Activated naive CD4-positive, alpha-beta T cell treated with anti-CD3 and anti-CD28 coated beads, Interleukin-2, amount 50 U/mL, for 72 hours (primary cell): ENCODE measurements at places on chromosomes 5 and 9. TPM values are rescaled to one million over a fixed set of nuclear protein-coding genes. Genes with fewer than 3 reads are reported as not detected.

PCDHGC4 gene
- not detected for total RNA-seq

- DNase-seq = peak; percentile 27
Measured at GRCh38 chr9:34884747-34885189, 73.3 kb upstream of the PHF24 start.

DNA sequence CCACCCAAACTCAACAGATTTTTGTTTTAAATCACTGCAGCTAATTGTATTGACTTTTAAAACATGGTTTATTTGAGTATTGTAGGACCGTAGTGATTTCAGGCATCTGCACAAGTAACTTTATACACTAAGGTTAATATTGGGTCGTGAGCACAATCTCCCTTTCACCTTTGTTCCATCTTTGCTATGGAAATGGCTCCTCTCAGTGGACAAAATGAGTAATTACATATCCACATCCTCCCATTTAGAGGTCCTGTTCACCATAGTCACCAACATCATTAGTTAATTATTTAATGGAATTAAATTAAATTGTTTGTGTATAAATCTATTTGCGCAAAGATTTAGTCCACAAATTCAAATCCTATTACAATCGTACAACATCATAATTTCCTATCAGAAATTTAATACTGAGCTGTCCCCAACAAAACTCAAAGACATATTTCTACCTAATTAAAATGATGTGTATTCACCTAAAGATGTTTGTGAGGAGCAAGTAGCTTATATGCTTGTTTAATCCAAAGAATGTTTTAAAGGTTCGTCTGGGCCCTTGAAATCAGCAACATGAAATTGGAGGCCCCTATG, 173.0 kb upstream of the DAPK1 start:
- no peak for DNase-seq

GRCh38 chr5:178348356-178349074, 115.9 kb upstream of the PHYKPL start:
- no peak for DNase-seq

DNA sequence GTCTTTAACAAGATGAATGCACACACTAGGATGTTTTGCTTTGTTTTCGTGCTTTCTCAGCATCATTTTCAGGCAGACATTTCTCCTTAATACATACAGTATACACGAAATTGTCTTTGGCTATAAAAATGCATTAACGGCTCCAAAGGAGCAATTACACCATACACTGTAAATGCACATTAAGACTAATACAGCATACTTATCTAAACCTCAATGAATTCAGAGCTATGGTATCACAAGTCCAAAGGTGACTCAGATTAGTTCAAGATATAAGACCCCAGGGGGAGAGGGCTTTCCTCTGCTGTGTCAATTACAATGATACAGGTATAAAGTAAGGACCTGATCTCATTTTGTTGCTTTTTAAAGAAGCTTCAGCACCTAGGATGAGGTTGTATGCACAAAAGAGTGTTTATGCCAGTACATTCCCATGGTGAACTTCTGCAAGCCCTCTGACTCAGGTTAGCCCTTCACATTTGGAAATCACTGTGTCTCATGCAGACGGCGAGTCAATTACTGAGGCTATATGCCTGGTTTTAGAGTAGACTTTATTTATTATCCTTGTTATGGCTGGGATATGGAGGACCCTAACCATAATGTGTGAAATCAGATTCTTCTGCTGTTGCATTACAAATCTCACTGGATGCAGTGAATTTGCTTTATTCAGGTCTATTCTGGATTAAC, 233.3 kb downstream of the ZNF608 start:
- DNase-seq = no peak

- no peak for DNase-seq
Measured at GRCh38 chr5:10199692-10200091, 50.0 kb downstream of the ATPSCKMT start.

EMB gene
- total RNA-seq = 49.4 TPM

ERAP2 gene
- total RNA-seq = 87.8 TPM

DNA sequence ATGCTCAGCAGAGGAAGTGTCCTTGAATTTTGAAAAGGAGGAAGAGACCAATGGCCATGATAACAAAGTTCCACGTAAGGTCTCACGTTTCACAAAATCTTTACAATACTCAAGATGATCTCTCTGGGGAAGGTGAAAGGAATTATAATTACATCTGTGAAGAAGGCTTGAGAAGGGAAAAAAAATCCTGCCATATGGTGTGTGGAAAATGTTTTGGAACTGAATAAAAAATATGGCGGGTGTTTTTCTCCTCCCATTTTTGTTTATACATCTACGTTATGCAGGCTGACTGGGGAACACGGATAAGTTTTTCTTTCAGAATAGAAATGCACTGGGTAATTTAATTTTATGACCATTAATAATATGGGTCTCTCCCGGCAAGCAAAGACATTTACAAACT, 425.6 kb upstream of the BRINP1 start:
- no peak for DNase-seq

DNA sequence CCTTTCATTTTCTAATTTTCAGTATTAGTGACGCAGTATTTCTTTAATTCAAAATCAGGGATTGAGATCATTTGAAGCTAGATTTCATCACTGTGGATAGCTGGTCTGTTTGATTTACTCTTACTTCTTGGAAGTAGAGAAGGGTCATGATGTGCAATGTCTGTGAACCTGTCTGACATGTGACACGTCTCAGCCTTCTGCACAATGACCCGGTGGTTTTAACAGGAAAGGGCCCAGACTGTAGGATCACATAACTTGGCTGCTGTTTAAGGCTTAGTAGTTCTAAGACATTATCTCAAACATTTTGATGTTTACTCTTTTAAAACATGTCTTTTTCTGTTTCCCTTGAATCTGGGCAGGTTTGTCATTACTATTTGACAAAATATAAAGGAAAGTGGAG, 823.3 kb upstream of the NUDT12 start:
- no peak for DNase-seq

DNA sequence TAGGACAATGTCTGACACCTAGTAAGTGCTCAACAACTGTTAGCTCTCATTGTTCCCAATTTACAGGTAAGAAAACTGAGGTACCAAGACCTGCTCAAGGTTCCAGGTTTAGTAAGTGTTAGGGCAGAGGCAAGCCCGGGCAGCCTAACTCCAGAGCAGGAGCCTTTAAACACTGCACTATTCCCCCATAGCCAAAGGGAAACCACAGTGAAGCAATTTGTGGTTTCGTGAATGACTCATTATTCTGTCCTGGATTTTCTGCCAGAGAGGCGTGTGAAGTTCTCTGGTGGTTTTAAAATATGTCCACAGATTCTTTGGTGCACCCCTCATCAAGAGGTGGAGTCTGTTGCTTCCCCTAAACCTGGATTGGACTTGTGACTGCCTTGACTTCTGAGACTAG, 1.0 kb upstream of the MCC start:
- DNase-seq = no peak

DNAI1 gene
- total RNA-seq = not detected

DNA sequence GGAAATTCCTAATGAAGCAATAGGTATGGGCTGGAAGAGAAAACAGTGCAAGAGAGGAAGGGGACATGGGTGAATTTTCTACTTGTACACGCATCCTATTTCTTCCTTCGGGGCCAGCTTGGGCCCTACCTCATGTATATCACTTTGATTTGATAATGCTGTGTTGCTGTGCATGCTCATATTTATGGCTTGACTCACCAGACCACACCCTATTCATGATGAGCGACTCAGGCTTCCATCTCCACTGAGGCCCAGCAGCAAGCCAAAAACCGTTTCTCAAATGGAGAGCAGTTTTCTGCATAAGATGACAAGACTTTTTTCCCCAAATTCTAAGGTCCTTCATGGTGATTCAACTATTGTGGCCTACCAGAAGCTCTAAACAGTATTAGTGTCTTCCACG, 2039.1 kb upstream of the CDH9 start:
- no peak for DNase-seq

DNA sequence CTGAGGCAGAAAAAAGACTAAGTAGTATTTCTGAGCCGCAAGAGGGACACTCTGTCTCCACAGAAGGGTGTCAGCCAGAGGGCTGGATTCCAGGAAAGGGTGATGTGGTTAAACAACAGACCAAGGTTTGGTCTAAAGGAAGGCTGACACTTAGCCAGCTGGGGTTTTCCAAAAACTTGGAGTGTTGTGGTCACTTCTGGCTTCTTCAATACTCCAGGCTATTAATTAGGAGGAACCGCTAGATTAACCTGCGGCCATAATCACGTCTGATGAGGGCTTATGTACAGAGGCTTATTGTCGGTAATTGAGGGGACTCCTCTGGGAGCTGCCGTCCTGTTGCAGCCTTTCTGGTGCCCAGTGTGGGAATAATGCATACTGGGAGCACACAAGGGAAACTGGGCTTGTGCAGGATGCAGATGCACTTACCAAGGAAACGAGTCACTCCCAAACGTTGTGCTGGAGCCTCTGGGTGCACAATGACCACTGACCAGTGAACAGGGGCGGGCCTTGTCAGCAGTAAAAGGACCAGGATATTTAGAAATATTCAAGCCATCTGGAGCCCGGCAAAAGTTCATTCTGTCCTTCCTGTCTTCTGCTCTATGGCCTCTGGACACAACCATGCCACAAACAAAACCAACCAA, 70.2 kb upstream of the TUT7 start:
- no peak for DNase-seq

DNA sequence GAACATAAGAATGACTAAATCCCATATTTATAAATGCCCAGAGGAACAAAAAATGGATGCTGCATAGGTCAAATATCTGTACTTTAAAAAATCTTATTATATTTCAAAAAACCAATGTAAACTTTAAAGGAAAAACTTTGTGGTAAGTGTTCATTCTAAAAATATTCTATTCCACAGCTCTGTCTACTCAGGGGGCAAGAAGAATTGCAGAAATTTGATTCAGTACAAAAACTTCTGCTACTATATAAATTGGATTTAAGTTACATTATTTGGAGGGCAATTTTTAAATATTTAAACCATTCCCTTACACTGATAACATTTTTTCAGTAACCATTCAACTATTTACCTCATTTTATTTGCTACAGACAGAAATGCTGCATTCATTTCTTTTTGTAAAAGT, 32.1 kb downstream of the NFIB start:
- DNase-seq = no peak

PCDHGB1 gene
- total RNA-seq = not detected

GRCh38 chr5:172671091-172671490, 30.0 kb downstream of the NEURL1B start:
- DNase-seq = no peak

- DNase-seq = no peak
Measured at GRCh38 chr9:102700936-102701335, 294.2 kb upstream of the CYLC2 start.

DNA sequence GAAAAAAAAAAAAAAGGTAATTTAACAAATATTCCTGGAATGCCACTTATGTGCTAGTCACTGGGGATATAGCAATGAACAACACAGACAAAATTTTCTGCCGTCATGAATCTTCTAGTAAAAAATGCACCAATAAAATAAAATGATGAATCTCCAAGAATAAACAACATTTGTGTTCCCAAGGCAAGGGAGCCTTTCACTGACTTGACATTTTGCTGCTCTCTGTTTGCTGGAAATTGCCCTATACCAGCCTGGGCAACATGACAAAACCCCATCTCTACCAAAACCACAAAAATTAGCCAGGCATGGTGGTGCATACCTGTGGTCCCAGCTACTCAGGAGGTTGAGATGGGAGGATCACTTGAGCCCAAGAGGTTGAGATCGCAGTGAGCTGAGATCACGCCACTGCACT, 64.5 kb upstream of the ERBIN start:
- no peak for DNase-seq

DNA sequence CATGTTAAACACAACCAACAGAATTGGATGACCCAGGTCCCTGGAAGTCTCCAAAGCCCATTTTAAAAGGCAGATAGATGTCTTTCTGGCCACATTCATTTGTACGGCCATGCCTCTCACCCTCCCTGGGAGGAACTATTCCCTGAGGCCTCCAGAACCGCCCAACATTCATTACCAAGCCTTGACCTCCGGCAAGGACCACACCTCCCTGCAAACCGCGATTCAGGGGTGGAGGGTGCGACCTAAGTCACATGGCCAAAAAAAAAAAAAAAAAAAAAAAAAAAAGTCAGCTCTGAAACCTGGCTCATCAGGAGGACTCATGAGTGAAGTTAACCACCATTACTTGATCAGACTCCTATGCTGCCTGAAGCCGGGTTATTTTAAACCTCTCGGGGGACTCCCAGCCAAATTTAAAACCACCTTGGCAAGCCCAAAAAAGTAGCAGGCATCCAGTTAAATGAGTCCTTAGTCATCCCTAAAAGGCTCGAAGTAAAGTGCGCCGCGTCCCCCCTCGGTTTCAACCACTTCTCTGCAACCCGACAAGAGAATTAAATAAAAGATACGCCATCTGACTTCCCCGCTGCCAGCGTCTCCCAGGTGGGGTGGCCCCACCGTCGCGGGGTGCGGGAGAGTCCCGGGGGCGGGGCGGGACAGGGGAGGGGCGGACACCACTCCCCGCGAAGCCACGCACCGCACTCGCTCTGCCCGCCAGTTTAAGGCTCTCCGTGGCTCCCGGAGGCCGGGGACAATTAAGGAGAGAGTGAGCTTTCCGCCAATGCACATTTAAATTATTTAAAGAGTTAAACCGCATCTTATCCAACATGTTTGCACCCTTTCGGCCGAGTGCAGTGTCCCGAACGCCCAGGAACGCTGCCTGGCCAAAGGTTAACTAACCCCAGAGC, 2.3 kb downstream of the KLF9 start:
- DNase-seq = peak; percentile 63

- no peak for DNase-seq
Measured at GRCh38 chr5:77396017-77396416, 96.1 kb downstream of the WDR41 start.

CDH10 gene
- total RNA-seq = not detected

GRCh38 chr5:130743092-130743491, 422.0 kb downstream of the HINT1 start:
- DNase-seq = no peak

PHF24 gene
- total RNA-seq = 0.09 TPM

NME5 gene
- not detected for total RNA-seq

DNA sequence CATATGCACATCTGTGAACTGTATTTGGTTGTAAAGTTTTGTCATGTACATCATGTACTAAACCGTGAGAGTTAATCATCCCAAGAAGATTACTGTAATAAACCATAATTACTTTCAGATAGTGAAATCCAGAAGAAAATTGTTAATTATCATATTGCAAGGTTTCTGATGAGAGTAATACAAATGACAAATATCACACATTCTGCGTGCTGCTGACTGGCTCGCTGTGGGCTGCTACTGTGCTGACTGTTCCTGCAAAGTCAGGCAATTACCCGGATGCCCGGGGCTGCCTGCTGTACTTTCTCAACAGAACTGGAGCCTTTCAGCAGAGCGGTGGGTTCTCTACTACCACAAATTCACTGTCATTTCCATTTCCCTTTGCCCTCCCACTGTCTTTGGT, 68.3 kb downstream of the SMARCA2 start:
- DNase-seq = no peak

IL9 gene
- total RNA-seq = 0.93 TPM

DNA sequence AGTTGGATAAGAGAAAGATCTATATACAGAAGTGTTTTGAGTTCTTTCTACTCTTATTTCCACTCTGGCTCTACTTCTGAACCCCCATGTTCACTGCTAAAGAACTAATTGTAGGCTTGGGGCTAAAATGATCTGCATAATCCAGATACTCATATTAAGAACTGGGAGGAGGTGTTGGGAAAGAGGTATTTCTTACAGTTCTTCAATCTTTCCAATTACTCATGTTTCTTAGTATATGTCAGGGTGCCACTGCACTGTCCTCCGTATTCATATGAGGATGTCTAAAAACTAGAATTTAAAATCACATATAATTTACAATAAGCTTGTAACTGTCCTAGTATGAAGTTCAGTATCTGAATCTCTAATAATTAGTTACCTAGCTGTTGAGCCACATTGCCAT, 12.7 kb downstream of the NIPBL start:
- DNase-seq = no peak

APBA1 gene
- not detected for total RNA-seq

WDR70 gene
- 22.7 TPM for total RNA-seq
